ENCODE measurements at places on chromosomes 16 and 17.

DNA sequence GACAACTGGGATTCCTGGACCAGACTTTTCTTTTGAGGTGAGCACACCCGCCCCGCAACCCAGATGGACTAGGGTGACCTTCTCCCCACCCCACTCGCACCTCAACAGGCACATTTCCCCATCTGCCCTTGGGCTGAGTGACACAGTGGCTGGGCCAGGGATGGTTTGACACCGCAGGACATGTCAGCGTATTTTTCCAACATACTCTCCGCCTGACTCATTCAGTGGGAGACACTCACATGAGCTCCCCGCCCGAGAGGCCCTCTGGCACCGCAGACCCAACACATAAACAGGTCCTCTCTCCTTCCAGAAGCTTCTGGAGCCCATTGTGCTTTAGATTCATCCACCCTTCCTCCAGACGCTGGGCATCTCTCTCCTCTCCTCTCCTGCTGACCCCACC is 69.4 kb downstream of the ZDHHC7 start:
- DNase-seq = peak; percentile 18

- no peak for DNase-seq
These were observed 23.3 kb upstream of the HOXB13 start for GRCh38 chr17:48751733-48752398.

GRCh38 chr16:57141822-57142631 is 43.8 kb downstream of the PSME3IP1 start:
- no peak for DNase-seq

DNA sequence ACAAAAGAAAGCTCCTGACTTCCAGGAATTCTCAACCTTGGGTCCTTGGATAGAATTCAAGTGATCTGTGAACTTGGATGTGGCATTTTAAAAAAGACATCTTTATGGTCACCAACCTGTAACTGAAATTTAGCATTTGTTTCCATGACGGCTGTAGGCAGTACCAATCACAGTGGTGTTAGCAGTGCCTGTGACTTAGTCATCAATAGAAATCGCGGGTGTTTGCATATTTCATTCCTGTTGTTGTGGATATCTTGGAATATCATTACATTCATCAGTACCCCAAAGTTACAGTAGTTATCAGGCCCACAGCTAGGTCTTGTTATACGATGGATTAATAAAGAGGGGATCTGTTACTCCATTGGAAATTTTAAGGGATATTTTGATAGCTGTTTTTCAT is 81.6 kb downstream of the CMIP start:
- peak; percentile 52 for DNase-seq

DNA sequence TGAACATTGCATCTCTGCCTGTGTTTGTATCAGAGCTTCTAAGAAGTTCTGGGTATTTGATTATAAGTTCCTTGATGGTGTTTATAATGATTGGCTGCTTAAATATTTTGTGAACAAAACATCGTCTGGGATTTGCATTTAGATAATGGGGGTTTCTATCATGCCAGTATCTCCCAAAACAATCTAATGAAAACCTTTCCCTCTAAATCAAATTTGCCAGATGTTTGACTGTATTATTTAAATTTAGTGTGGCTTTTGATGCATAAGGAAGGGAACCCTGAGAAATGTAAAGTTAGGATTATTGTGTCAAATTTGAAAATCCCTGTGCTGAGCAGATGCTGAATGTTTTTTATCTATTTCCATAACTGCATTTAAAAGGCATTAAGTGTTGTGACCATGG is 159.9 kb downstream of the HS3ST3A1 start:
- DNase-seq = no peak

DNA sequence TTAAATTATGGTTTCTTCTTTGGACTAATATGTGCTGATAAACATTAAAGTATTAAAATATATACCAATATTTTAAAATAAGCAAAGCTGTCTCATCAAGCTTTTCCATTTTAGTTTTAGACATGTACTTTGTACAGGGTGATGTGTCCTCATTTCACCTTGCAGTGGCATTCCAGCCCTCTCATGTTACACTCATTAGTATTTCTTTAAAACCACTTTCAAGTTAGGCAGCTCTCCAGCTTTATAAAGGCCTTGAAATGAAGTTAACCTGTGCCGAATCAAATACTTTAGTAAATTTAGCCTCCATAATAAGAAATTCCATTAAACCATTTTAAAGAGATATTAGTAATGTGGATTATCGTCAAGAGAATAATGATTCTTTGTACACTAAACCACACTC is 107.6 kb upstream of the HLF start:
- DNase-seq = peak; percentile 6

DNA sequence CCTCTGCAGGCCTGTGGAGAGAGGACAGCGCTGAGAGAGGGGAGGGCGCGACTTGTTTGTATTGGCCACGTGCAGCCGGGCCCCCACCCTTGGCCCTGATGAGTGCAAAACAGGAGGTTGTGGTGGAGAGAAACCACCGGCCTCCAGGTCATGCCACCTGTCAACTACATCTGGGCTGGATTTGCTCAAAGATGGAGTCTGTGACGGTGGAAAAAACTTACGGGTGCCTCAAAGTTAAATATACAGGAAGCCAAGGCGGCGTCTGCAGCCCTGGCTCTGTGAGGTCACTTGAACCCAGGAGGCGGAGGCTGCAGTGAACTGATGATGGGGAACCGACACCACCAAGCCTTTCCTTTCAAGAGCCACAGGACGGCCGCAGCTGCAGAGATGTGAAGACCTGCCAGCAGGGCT is 15.7 kb downstream of the C16orf74 start:
- no peak for DNase-seq

DNA sequence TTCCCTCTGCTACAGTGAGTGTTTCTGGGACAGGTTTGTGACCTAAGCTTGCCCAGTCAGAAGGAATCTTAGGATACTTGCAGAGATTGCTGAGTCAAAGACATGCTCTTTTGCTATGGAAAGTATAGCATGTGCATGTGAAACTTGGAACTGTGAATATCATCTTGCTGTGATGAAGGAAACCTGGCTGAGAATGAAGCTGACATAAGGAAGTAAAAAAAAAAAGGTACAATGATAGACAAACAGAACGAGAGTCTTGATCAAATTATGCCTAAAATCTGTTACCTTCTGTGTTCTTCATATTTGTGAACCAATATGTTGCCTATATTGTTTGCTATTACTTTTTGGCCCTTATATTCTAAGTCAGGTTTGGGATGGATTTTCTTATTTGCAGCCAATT is 525.7 kb downstream of the NPIPA7 start:
- DNase-seq = no peak

DNA sequence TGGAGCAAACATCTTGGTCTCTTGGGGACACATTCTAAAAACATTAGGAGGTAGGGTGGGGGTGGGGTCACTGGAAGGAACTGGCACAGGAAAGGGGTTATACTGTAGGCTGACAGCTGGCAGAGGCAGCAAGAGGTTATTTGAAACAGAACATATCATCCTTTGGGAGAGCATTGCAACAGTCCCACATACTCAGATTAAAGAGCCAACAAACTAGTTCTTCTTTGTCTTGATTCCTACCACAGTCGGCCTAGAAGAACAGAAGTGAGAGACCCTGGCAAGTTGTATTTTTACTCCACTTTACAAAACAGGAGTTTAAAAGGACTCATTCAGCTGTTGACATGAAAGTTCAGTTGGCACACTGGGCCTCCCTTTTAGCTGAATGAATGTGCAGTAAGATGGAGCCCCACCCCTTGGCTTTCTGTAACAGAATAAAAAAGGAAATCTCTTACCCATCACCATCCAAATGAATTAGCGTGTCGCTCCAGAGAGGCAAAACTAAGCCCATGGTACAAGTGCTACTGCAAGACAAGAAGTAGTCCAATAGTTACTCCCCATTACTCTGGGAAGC is 54.6 kb upstream of the CORO6 start:
- DNase-seq = no peak

GRCh38 chr17:20925091-20925490 is 117.7 kb downstream of the USP22 start:
- peak; percentile 25 for DNase-seq

DNA sequence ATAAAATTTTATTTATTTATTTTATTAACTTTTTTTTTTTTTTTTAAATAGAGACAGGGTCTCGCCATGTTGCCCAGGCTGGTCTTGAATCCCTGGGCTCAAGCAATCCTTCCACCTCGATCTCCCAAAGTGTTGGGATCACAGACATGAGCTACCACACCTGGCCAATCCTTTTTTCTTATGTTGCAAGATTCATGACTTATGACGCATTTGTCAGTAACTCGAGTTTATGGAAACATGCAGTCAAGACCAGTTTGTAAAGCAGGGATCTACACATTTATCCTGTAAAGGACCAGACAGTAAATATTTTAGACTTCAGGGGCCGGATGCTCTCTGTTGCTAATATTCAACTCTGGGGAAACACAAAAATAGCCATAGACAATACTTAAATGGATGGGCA is 9.4 kb upstream of the MAP2K6 start:
- DNase-seq = no peak

DNA sequence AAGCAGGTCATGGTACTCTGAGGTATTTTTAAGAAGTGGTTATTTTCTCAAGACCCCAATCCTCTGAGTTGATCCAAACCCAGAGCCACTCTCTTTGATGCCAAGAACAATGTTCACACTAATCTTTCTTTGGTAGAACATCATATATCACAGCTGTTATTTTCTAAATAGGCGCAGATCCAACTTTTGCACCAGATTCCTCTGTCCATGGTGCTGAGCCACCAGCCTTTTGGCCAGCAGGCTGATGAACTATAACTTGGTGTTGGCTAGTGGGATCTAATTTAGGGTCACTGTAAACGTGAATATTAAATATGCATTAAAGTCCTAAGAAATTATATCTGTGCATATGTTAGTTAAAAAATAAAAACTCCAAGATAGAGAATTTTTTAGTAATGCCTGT is 7.0 kb upstream of the ZKSCAN2 start:
- no peak for DNase-seq

- no peak for DNase-seq
These were observed 31.3 kb downstream of the PEMT start for GRCh38 chr17:17560167-17560566.

GRCh38 chr17:42243493-42243982 is 32.7 kb downstream of the STAT5B start:
- DNase-seq = no peak

DNA sequence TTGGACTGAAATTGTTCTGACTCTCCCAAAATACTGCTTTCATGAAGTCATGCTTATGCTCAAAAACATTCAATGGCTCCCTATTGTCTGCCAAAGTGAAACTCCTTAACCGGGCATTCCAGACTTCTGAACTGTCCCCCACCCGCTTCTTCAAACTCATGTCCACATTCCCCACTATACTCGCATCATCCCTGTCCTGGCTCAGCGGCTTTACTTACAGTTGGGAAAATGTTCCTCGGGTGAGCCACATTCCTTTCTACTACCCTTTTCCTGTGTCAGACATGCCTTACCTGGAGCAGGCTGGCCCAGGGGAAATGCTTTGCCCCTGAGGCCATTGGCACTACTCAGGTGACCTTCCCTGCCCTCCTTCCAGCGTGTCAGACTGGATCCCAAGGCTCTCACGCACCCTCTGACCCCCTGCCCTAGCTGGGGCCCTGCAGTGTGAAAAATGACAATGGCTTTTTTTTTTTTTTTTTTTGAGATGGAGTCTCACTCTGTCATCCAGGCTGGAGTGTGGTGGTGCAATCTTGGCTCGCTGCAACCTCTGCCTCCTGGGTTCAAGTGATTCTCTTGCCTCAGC is 5.3 kb downstream of the CYGB start:
- peak; percentile 87 for DNase-seq

GRCh38 chr17:80737106-80738019 is 192.7 kb downstream of the RPTOR start:
- no peak for DNase-seq

All from mammary epithelial cell (primary cell).